Activated effector memory CD4-positive, alpha-beta T cell treated with Interleukin-2 at 50 U/mL for 16 hours (primary cell): ENCODE measurements at places on chromosomes 2 and 18.

- DNase-seq, result no peak
Measured at GRCh38 chr2:55146263-55146662, 85.8 kb downstream of the CLHC1 start.

GRCh38 chr18:77205769-77206168 is 43.9 kb upstream of the GALR1 start:
- DNase-seq, result no peak

GRCh38 chr2:232929303-232930058 is 59.4 kb downstream of the SNORC start:
- DNase-seq, result no peak

DNA sequence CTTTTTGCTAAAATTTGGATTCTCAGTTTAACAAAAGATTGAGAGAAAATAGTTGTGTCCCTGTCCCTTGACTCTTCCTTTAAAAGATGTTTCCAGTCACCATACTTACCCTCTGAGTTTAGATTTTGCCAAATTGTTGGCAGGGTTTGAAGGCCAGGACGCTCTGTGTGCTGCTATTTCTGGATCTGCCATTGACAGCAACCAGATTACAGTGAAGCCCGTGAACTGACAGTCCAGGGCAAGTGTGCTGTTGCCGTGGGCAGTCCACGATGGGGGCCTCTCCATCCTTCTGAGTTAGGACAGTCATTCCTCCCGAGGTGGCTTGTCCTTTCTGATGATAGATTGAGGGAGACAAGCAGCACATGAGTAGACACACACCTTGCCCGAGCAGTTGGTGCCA is 89.9 kb downstream of the PTPRM start:
- no peak for DNase-seq

GRCh38 chr18:58768293-58768974 is 96.2 kb upstream of the ZNF532 start:
- DNase-seq, result peak; percentile 55

GRCh38 chr2:229825476-229825875 is 96.3 kb downstream of the TRIP12 start:
- DNase-seq, result no peak

- DNase-seq, result no peak
Measured at GRCh38 chr2:73089270-73090030, 17.9 kb upstream of the SFXN5 start.

- DNase-seq, result peak; percentile 43
Measured at GRCh38 chr2:172465417-172466334, 38.3 kb downstream of the ITGA6 start.

GRCh38 chr2:229523663-229524062 is 190.7 kb downstream of the DNER start:
- DNase-seq, result no peak

- no peak for DNase-seq
Measured at GRCh38 chr2:229673676-229674075, 40.7 kb downstream of the DNER start.

GRCh38 chr18:59833785-59834184 is 66.0 kb upstream of the PMAIP1 start:
- no peak for DNase-seq

DNA sequence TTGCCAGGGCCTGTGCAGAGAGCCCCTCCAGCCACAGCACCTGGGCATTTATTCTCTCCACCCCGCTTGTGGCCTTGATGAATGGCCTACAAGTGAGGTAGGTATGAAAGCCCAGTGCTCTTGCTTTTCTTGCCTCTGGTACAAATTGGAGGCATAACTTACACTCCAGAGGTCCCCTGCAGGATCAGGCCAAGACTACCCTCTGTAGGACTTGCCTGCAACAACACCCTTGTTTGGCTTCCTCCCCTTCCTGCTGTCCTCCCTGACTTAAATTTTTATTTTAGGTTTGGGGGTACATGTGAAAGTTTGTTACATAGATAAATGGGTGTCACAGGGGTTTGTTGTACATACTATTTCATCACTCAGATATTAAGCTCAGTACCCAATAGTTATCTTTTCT is 95.7 kb downstream of the CDC42EP3 start:
- DNase-seq, result no peak
